ENCODE measurements at places on chromosomes 7 and 10.

DNA sequence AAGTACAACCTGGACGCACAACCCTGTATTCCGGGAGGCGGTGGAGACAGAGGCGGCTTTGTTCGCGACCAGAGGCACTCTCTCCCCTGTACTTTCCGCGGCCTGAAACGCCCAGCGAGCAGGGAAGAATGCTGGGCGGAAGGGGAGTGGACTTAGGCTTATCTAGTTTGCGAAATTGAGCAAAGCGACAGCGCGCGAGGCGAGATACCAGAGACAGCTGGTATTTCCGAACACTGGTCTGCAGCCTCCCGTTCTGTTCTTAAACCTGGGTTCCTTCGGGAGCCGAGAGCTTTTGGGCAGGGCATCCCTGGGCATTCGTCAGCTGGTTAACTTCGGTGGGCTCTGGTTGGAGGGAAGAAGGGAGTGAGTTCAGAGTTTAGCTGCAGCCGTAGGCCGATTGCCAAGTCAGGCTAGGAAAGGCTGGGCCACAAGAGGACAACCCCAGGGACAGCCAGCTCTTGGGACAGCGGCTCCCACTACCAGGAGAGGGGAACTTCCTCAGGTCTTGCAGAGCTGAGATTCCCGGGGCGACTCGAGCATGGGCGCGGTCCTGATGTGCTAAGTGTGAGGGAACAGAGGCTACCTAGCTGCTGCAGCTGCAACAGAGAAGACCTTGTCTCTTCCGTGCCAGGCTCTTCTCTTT lies 3.9 kb downstream of the HMX3 start:
- H3K4me3 ChIP-seq: peak overlapping the region; percentile 62
- H3K27ac ChIP-seq: no peak overlapping the region
- peaks cover 12% of the 10 kb centered on the region for H3K4me1 ChIP-seq
- no peaks in the 10 kb centered on the region for H3K36me3 ChIP-seq
- no peak for DNase-seq
- peaks cover 59% of the 10 kb centered on the region for H3K27me3 ChIP-seq

DNA sequence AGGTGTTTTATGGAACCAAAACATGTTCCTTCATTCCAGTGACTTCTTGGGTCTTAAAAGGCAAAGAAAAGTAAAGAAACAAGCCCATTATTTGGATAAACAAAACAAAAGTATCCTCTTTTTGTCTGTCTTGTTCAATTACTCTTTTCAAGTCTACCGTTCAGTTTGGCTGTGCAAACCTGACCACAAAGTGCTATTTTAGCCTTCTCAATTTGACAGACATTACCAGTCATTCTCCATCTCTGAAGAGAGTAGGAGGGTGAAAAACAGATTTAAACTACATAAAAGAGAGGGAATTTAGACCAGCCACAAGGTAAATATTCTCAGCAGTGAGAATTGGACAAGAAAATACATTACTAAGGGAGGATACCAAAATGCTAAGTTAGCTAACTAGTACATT lies 145.2 kb downstream of the GRM3 start:
- no peak overlapping the region for H3K27ac ChIP-seq
- H3K4me3 ChIP-seq: no peak overlapping the region
- no peaks in the 10 kb centered on the region for H3K36me3 ChIP-seq

DNA sequence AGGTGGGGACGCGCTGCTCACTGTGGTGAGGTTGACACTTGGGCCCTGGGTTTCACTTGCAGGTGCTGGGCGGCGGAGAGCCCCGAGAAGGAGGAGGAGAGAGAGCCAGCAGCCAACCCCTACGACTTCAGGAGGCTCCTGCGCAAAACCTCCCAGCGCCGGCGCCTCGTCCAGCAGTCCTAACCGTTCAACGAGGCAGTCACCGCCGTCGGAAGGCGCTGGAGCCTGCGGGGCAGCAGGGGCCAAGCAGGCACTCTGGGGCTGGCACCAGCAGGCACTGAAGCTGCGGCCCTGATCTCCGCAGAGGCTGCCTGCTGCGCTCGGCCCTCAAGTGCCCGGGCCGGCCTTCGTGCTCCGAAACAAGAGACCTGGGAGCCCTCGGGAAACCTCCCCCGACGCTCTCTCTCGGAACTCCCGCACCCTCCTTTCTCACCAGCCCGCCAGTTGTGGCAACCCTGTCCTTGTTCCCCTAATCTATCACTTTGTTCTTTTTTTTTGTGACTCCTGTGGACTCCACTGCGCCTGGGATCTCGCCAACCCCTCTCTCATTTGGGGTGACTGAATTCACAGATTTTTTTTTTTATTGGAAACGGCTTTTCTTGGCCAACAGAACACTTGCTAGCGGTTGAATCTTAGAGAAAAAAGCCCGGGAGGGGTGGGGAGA lies 4.7 kb upstream of the GAD2 start:
- H3K36me3 ChIP-seq: peaks cover 6% of the 10 kb centered on the region
- no peak overlapping the region for H3K27ac ChIP-seq
- DNase-seq: no peak
- H3K27me3 ChIP-seq: peaks cover 19% of the 10 kb centered on the region
- no peaks in the 10 kb centered on the region for H3K4me1 ChIP-seq
- no peak overlapping the region for H3K4me3 ChIP-seq

GRCh38 chr10:72024596-72024995 lies 60.4 kb downstream of the CHST3 start:
- H3K4me1 ChIP-seq: peaks cover 19% of the 10 kb centered on the region
- no peak overlapping the region for H3K27ac ChIP-seq
- peaks cover 4% of the 10 kb centered on the region for H3K36me3 ChIP-seq
- no peak for DNase-seq

DNA sequence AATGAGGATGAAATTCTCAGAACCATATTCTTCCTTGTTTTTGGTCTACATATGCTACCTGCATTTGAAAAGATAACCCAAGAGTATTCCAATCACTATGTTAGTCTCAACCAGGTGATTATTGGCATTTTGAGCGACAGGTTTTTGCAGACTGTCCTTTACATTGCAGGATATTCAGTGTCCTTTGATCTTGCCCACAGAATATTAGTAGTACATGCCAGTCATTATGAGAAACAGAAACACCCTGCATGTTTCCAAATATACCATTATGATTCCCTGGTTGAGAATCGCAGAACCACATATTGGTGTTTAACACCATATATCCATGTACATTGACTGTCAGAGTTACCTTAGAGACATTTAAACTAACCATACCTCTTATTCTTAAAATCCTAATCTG lies 30.6 kb downstream of the TMEM243 start:
- H3K27ac ChIP-seq: no peak overlapping the region
- DNase-seq: no peak
- H3K27me3 ChIP-seq: no peaks in the 10 kb centered on the region
- no peak overlapping the region for H3K4me3 ChIP-seq
- peaks cover 82% of the 10 kb centered on the region for H3K36me3 ChIP-seq
- no peaks in the 10 kb centered on the region for H3K4me1 ChIP-seq

GRCh38 chr7:4962872-4963775 lies 4.1 kb upstream of the MMD2 start:
- H3K27me3 ChIP-seq: peaks cover 19% of the 10 kb centered on the region
- no peaks in the 10 kb centered on the region for H3K36me3 ChIP-seq
- H3K27ac ChIP-seq: no peak overlapping the region
- no peak overlapping the region for H3K4me3 ChIP-seq

GRCh38 chr7:17126413-17127268 lies 171.8 kb upstream of the AHR start:
- no peak for DNase-seq
- peaks cover 9% of the 10 kb centered on the region for H3K4me1 ChIP-seq
- H3K27ac ChIP-seq: no peak overlapping the region
- H3K27me3 ChIP-seq: no peaks in the 10 kb centered on the region
- no peaks in the 10 kb centered on the region for H3K36me3 ChIP-seq

DNA sequence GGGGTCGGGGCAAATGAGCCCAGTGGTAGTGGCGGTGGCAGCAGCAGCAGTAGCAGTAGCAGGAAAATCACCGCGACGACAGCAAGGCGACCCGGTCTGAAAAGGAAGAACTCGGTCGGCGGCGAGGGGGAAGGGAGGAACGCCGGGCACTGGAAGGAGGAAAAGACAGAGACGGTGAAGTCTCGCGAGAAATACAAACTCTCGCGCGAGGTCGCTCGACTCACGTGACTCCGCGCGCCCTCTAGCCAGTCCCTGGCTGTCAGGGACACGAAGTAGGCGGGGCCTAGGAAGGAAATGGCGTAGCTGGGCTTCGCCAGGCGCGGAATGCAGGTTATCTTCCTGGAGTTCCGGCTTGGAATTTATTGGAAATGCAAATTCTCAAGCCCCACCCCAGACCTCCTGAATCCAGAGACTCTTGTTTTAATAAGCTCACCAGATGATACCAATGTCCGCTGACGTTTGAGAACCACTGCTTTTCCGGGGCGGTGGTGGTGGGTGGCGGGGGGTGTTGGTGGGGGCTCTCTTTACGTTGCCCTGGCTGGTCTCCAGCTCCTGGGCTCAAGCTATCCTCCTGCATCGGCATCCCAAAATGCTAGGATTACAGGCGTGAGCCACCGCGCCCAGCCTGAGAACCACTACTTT lies at the start of gene SMNDC1:
TSS of gene SMNDC1 (minus strand) at position 141 of the 642 bp plus-strand sequence. CDS start 1,333 bp downstream, outside the sequence.
- H3K27me3 ChIP-seq: no peaks in the 10 kb centered on the region
- peak; percentile 98 for DNase-seq
- peak within 1 kb of the TSS; percentile 95 for H3K27ac ChIP-seq
- peak within 1 kb of the TSS; percentile 94 for H3K4me3 ChIP-seq

- no peaks in the 10 kb centered on the region for H3K27me3 ChIP-seq
- no peaks in the 10 kb centered on the region for H3K4me1 ChIP-seq
- no peak overlapping the region for H3K27ac ChIP-seq
- no peak overlapping the region for H3K4me3 ChIP-seq
- no peak for DNase-seq
- no peaks in the 10 kb centered on the region for H3K36me3 ChIP-seq
These were observed 105.3 kb downstream of the SORCS1 start for GRCh38 chr10:107059068-107059804.

GRCh38 chr10:83166344-83166743 lies 973.0 kb upstream of the GHITM start:
- no peak overlapping the region for H3K27ac ChIP-seq
- no peaks in the 10 kb centered on the region for H3K36me3 ChIP-seq
- no peaks in the 10 kb centered on the region for H3K4me1 ChIP-seq

DNA sequence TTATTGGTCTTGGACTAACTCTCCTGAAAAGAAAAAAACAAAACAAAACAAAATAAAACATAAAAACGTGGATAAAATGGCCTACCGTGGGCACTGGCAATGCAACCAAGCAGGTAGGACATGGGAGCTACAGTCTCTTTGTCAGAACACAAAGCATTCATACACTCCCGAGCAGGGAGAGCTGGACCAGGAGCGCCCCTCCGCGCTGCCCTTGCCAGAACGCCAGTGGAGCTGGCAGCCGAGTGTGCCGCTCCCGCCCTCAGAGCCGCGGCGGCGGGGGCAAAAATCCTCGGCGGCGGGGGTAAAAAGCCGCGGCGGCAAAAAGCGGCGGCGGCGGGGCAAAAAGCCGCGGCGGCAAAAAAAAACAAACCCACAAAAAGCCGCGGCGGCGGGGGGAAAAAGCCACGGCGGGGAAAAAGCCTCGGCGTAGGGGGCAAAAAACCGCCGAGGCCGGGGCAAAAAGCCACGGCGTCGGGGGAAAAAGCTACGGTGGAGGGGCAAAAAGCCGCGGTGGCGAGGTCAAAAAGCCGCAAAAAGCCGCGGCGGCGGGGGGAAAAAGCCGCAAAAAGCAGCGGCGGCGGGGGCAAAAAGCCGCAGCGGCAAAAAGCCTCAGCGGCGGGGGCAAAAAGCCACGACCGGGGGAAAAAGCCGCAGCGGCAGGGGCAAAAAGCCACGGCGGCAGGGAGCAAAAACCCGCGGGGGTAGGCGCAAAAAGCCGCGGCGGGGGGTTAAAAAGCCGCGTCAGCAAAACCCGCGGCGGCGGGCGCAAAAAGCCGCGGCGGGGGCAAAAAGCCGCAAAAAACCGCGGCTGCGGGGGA lies 418.1 kb downstream of the ZNF716 start:
- H3K27ac ChIP-seq: no peak overlapping the region
- no peaks in the 10 kb centered on the region for H3K36me3 ChIP-seq
- peaks cover 38% of the 10 kb centered on the region for H3K27me3 ChIP-seq
- H3K4me3 ChIP-seq: peak overlapping the region; percentile 59
- no peak for DNase-seq

DNA sequence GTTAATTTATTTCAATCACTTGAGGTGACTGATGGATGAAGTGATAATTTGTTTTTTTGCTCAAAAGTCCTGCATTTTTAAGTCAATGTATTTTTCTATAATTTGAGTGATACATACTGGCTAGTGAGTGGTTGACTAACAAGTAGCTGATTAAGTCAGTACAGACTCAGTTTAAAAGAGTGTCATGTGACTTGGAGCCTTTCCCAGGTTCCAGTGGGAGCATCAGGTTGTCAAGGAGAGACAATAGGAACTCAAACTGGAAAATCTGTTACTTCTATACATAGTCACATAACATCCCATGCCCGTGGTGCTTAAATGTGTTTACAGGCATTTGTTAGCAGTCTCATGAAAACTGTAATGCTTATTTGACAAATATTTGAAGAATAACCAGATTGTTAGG lies 154.7 kb downstream of the ANK3 start:
- DNase-seq: peak; percentile 55
- H3K27ac ChIP-seq: no peak overlapping the region
- no peak overlapping the region for H3K4me3 ChIP-seq
- no peaks in the 10 kb centered on the region for H3K36me3 ChIP-seq
- no peaks in the 10 kb centered on the region for H3K4me1 ChIP-seq

GRCh38 chr10:52532650-52533290 lies 218.7 kb downstream of the DKK1 start:
- peaks cover 17% of the 10 kb centered on the region for H3K4me1 ChIP-seq
- H3K36me3 ChIP-seq: no peaks in the 10 kb centered on the region
- no peaks in the 10 kb centered on the region for H3K27me3 ChIP-seq
- peak overlapping the region; percentile 27 for H3K27ac ChIP-seq
- DNase-seq: no peak

GRCh38 chr7:114085313-114085591 lies 166.4 kb upstream of the PPP1R3A start:
- H3K36me3 ChIP-seq: no peaks in the 10 kb centered on the region
- no peak for DNase-seq
- H3K4me1 ChIP-seq: peaks cover 6% of the 10 kb centered on the region
- H3K27ac ChIP-seq: no peak overlapping the region

DNA sequence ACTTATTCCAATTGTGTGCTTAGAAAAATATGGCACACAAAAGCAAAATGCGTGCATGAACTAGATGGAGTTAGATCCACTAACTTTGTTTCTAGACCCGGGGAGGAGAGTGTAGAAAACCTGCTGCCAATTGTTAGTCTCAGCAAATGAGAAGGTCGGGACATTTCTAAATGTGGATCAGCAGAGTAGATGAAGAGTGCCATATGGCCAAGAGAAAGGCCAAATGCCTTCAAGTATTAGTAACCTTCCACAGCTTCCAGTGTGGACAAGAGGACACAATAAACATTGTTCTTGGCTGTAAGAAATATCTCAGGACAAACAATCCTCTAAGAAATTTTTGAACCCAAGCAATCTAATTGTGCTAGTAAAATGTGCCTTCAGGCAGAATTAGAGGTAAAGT lies 690.3 kb downstream of the REEP3 start:
- H3K36me3 ChIP-seq: no peaks in the 10 kb centered on the region
- H3K4me1 ChIP-seq: no peaks in the 10 kb centered on the region
- no peaks in the 10 kb centered on the region for H3K27me3 ChIP-seq
- no peak overlapping the region for H3K27ac ChIP-seq
- no peak for DNase-seq
